ENCODE measurements at places on chromosomes 12 and 14.

DNA sequence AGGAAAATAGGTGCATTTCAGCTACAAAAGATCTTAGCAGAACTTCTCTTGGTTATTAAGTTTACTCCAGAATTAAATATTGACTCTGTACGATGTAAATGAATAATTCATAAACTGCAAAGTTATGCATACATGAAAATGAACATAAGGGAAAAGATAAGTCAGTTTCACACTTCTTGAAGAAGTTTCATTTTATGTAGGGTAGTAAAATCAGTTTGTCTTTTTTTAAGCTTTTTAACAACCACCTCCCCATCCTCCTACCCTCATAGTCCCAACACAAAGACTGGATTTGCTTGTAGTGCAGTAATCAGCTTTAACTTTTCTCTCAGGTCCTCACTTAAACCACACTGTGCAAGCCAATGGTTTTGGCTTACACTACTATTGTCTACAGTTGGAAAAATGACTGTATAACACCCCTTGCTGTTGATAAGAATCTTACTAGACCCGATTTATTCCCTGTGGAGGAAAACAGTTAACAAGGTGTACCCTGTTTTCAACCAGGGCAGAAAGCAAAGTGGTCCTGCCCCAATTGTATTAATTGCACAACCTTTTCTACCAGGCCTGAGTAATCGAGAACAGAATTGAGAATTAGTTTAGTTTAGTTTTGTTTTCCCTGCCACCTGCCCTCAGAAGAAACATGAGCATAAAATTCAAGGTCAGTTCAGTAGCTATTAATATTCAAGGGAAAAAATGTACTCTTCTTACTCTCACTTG lies 44.1 kb downstream of the NIN start:
- no peak for DNase-seq

DNA sequence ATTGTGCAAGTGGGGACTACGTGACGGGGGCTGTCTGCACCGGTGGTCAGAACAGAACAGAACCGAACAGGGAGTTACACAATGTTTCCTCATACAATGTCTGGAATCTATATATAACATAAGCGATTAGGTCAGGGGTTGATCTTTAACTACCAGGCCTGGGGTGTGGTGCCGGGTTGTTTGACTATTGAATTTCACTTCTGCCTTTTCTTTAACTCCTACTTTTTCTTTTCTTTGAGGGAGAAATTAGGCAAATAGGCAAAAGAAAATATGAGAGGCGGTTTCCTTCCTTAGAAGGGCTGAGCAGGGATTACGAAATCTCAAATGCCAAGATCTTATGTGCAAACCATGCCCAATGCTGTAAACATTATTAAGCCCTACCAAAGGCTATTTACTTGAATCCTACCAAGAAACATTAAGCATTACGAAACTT lies 140.3 kb downstream of the SLC38A6 start:
- no peak for DNase-seq

DNA sequence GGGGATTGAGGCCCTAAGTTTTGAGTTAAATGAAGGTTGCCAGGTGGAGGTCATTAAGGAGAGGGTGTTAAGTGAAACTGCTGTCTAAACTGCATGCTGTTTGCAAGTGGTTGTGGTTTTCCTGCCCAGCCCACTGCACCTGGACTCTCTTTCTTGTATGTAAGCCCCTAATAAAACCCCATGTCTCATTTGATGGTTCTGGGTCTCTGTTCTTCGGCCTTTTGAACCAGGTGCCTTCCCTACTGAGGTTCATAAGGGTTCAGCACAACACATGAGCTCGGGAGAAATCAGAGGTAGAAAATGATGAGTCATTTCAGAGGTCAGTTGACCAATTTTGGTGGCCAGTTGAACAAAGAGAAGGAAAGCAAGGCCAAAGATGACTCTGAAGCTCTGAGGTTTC lies 382.5 kb downstream of the RPS29 start:
- DNase-seq = no peak

DNA sequence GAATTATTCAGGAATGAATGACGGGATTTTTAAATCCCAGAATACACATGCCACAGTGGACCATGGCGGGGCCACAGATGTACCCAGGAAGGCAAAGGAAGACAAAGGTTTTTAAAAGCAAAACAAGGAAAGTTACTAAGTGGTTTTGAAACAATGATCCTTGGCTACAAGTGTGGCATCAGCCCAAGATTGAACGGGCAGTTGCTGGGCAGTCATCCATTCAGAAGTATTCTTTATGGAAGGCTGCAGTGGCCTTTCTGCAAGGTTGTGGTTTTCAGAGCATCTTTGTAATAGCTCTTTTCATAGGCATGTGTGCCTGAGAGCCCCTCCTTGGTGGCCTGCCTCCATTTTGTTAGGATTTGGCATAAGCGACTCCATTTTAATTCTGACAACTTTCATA lies 13.4 kb upstream of the IFI27 start:
- DNase-seq = no peak

DNA sequence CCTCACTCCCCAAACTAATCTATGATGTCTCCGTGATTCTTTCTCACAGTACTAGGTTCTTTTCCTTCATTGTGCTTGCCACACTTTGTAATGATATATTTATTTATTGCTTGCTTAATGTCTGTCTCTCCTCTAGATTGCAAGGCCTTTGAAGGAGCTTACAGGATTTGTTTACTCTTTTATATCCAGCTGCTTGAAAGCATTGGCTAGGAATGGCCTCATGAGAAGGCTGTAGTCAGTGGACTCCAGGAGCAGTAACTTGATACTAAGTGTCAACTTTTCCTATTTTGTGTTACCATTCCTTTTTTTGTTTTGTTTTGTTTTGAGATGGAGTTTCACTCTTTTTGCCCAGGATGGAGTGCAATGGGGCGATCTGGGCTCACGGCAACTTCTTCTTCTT lies 7.3 kb upstream of the FAM234B start:
- no peak for DNase-seq

- no peak for DNase-seq
Measured at GRCh38 chr14:102407258-102407657, 44.5 kb downstream of the TECPR2 start.

- DNase-seq = peak; percentile 7
Measured at GRCh38 chr12:94282675-94283074, 134.3 kb downstream of the PLXNC1 start.
